ENCODE measurements at places on chromosomes 11 and 22. TPM values are rescaled to one million over a fixed set of nuclear protein-coding genes. Genes with fewer than 3 reads are reported as not detected.

DNA sequence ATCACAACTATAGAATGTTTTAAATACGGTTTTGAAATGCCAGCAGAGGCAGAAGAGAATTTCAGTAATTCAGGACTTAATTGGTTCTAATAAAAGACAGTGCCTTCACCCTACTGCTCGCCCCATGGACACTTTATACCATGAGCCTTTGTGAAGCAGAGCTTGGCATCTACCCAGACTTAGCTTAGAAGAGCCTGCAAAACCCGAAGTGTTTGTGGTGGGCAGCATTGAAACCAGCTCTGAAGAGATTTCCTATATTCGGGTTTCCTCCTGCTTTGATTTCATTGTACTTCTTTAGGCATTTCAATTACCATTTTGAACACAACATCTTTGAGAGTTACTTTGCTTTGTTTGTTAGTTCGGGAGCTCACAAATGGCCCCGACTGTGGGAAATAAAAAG is 185.1 kb upstream of the MTNR1B start:
- H3K27me3 ChIP-seq = no peaks in the 10 kb centered on the region
- H3K4me1 ChIP-seq = no peaks in the 10 kb centered on the region
- no peak overlapping the region for H3K27ac ChIP-seq

- no peak for DNase-seq
- H3K27me3 ChIP-seq = no peaks in the 10 kb centered on the region
- peaks cover 97% of the 10 kb centered on the region for H3K4me1 ChIP-seq
- peaks cover 50% of the 10 kb centered on the region for H3K36me3 ChIP-seq
Measured at GRCh38 chr22:36333644-36334043, 54.1 kb downstream of the MYH9 start.

GRCh38 chr11:96228910-96229309 is 114.1 kb downstream of the MAML2 start:
- peak overlapping the region; percentile 98 for H3K27ac ChIP-seq
- H3K4me3 ChIP-seq = peak overlapping the region; percentile 58
- no peaks in the 10 kb centered on the region for H3K27me3 ChIP-seq
- DNase-seq = no peak
- H3K36me3 ChIP-seq = peaks cover 3% of the 10 kb centered on the region
- peaks cover 63% of the 10 kb centered on the region for H3K4me1 ChIP-seq

DNA sequence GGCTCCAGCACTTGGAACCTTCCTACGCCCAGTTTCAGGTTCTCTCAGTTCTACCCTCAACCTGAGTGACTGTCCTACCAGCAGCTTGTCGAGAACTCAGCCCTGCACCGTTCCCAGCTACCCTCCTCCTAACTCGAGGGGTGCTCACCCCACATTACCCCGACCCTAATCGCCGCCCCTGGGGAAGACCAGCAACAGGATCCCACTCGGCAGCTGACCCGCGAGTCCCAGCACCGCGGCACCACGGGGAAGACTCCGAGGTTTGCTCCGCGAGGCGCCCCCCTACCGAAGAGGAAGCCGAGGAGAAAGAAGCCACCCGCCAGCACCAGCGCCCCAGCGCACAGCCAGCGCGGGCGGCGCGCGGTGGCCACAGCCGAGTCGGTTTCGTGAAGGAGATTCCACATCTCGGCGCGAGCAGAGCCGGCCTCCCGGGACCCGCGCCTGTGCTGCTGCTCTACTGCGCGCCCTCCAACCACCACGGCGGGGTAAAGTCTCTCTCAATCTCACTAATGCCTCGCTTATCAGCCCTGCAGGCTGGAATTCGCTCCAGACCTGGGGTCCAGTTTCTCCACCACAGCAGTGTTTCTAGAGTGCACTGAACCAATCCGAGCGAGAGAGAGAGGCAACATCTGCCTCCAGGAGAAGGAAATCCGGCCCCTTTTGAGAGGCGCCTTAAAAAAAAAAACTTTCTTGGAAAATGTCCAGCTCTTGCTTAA is at the start of gene FOLH1:
TSS of gene FOLH1 (minus strand) at position 597 of the 716 bp plus-strand sequence. CDS start at position 404, 193 bp downstream.
- H3K36me3 ChIP-seq = no peaks in the 10 kb centered on the region
- H3K27ac ChIP-seq = no peak within 1 kb of the TSS
- no peaks in the 10 kb centered on the region for H3K4me1 ChIP-seq
- no peaks in the 10 kb centered on the region for H3K27me3 ChIP-seq
- peak; percentile 84 for DNase-seq
- no peak within 1 kb of the TSS for H3K4me3 ChIP-seq

- H3K27me3 ChIP-seq = peaks cover 3% of the 10 kb centered on the region
- H3K27ac ChIP-seq = no peak overlapping the region
- H3K36me3 ChIP-seq = no peaks in the 10 kb centered on the region
- DNase-seq = no peak
- peaks cover 10% of the 10 kb centered on the region for H3K4me1 ChIP-seq
Measured at GRCh38 chr22:49100773-49101172, 726.9 kb downstream of the BRD1 start.

DNA sequence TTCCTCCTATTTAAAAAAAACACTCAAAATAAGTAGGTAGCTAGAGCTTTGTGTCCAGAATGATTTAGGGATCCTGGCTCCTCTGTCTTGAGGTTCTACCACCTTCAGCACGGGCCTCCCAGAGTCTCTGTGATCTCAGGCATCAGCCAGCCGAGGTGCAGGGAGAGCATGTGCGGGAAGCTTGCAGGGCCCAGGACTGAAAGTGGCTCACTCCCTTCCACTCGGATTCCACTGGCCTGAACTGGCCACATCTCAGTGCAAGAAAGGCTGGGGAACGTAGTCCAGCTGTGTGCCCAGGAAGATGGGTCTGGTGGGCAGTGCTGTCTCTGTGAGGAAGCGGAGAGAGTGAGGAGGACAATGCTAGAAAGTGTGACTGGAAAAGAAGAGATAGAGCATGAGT is 68.3 kb upstream of the MYOD1 start:
- no peak for DNase-seq
- H3K27ac ChIP-seq = no peak overlapping the region
- H3K4me3 ChIP-seq = no peak overlapping the region
- H3K4me1 ChIP-seq = no peaks in the 10 kb centered on the region

DNA sequence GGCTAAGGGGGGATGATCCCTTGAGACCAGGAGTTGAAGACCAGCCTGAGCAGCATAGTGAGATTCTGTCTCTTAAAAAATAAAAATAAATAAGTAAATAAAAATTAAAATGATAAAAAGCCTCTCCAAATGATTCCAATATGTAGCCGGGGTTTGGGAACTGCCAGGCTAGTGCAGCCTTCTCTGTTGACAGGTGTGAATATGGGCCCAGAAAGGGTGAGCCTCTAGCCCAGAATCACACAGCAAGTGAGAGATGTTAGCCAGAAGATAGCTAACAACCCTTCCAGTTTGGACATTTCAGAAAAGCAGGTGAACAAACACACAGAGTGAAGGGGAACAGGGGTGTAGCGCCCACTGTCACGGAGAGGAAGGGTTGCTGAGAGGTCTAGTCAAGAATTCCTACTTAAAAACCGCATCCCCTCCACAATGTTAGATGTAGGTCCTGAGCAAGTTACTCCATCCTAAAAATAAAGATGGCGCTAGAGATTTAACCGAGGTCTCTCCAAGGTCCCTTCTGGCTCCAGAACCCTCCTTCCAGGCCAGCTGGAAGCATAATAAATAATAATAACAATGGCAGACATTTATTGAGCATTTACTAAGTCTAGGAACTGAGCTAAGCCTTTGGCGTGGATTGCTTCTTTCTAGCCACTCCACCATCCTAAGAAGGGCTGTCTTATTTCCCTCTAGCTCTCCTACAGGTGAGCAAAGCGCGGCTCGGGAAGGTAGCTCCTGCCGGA is 51.6 kb downstream of the CYTH4 start:
- no peaks in the 10 kb centered on the region for H3K36me3 ChIP-seq
- no peak for DNase-seq
- no peak overlapping the region for H3K4me3 ChIP-seq
- H3K27ac ChIP-seq = no peak overlapping the region
- peaks cover 26% of the 10 kb centered on the region for H3K27me3 ChIP-seq

GRCh38 chr22:17971711-17972110 is 52.6 kb downstream of the MICAL3 start:
- no peak overlapping the region for H3K4me3 ChIP-seq
- H3K36me3 ChIP-seq = peaks cover 3% of the 10 kb centered on the region
- no peaks in the 10 kb centered on the region for H3K27me3 ChIP-seq
- peaks cover 55% of the 10 kb centered on the region for H3K4me1 ChIP-seq
- no peak for DNase-seq

DNA sequence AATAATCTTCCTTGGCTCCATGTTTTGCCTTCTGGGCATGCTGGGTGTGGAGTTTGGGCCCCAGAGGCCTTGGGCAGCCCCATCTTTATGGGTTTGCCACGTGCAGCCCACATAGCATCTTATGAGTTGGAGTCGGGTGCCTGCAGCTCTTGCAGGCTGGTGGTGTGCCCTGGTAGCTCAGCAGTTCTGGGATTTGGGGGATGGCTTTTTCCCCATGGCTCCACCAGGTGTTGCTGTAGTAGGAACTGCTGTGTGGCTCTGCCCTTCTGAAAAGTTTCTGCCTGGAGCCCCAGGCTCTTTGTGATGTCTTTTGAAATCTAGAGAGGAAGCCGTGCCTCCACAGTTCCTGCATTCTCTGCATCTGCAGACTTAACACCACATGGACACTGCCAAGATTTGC is 16.8 kb downstream of the EED start:
- H3K36me3 ChIP-seq = peaks cover 22% of the 10 kb centered on the region
- DNase-seq = no peak
- H3K27ac ChIP-seq = no peak overlapping the region
- H3K4me3 ChIP-seq = no peak overlapping the region
- no peaks in the 10 kb centered on the region for H3K4me1 ChIP-seq

GRCh38 chr22:24003887-24004286 is 1.4 kb downstream of the GSTT4 start:
- H3K27me3 ChIP-seq = peaks cover 3% of the 10 kb centered on the region
- H3K27ac ChIP-seq = no peak overlapping the region
- no peaks in the 10 kb centered on the region for H3K36me3 ChIP-seq
- DNase-seq = no peak

GRCh38 chr11:132601875-132602274 is 930.4 kb downstream of the OPCML start:
- H3K36me3 ChIP-seq = no peaks in the 10 kb centered on the region
- no peak overlapping the region for H3K4me3 ChIP-seq
- no peak overlapping the region for H3K27ac ChIP-seq

DNA sequence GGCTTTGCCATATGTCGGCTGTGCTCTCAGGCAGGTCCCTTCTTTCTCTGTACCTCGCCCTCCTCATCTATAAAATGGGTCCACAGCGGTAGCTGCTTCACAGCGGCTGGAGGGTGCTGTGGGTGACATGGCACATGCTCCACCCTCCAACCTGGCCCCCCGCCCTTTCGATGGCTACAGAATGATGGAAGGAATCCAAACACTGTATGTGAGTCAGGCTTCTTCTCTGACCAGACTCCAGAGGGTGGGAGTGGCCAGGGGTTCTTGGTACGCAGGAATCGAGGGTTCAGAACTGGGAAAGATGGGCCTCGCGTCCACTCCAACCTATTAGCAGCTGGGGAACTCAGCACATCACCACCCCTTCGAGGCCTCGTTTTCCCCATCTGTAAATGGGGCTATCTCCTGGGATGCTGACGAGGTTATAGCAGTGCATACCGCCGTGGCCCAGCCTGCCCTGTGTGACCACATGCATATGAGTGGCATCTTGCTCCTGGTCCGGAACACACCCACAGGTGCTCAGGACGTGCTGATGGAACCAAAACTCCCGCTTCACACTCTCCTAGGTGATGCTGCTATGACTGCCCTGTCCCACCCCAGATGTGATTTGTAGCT is 26.4 kb downstream of the MN1 start:
- H3K4me3 ChIP-seq = no peak overlapping the region
- no peak for DNase-seq

- H3K27me3 ChIP-seq = no peaks in the 10 kb centered on the region
- no peaks in the 10 kb centered on the region for H3K36me3 ChIP-seq
- H3K27ac ChIP-seq = peak overlapping the region; percentile 41
- no peak overlapping the region for H3K4me3 ChIP-seq
- H3K4me1 ChIP-seq = peaks cover 44% of the 10 kb centered on the region
- no peak for DNase-seq
Measured at GRCh38 chr22:19874307-19875060, 19.8 kb upstream of the GNB1L start.

CASP1 gene
- 1.1 TPM for total RNA-seq

HIC2 gene
- total RNA-seq = 5.7 TPM

OR4D5 gene
- not detected for total RNA-seq

PANX2 gene
- total RNA-seq = 1.6 TPM

ARSA gene
- 44.0 TPM for total RNA-seq

BDNF gene
- 4.2 TPM for total RNA-seq

OR2D2 gene
- not detected for total RNA-seq

TMPRSS13 gene
- not detected for total RNA-seq

Measured in osteocyte (in vitro differentiated cells).